Activated CD4-positive, alpha-beta T cell treated with anti-CD3 and anti-CD28 coated beads for 1 hour (primary cell): ENCODE measurements at places on chromosomes 1 and 21.

DNA sequence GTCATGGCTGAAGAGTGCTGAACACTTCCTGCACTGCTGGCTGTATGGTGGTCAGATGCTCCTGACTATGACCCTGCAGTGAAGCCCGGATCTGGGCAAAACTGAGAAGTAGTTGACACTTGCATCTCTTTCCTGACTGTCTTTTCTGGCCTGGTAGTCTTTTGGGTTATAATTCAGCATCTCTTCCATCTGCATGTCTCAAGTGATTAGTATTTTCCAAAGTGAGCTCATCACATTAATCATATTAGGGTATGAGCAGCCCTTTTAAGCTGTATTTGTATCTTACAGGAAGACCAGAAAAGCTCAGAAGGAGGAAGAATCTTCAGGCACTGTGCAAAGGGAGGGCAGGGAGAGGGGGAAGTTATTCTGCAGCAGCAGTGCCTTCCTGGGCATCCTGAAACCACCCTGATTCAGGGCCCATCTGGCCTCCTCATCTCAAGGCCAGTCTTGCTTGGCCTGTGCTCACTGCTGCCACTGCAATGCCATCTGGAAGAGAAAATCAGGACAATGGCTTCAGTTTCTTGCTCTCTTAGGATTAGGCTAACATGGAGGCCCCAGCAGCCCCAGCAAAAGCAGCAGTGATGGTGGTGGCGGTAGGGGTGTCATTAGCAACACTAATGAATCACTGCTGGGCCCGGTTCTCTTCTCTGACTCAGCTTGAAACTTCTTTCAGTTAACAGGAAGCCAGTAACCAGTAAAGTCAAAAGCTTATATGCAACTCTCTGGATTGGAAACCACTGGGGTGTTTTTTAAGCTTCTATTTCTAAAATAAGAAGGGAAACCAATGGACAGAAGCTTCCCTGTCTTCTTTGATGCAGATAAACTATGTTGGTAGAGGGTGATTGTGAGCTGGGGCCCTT lies 63.3 kb upstream of the WDR26 start:
- peak; percentile 34 for DNase-seq

DNA sequence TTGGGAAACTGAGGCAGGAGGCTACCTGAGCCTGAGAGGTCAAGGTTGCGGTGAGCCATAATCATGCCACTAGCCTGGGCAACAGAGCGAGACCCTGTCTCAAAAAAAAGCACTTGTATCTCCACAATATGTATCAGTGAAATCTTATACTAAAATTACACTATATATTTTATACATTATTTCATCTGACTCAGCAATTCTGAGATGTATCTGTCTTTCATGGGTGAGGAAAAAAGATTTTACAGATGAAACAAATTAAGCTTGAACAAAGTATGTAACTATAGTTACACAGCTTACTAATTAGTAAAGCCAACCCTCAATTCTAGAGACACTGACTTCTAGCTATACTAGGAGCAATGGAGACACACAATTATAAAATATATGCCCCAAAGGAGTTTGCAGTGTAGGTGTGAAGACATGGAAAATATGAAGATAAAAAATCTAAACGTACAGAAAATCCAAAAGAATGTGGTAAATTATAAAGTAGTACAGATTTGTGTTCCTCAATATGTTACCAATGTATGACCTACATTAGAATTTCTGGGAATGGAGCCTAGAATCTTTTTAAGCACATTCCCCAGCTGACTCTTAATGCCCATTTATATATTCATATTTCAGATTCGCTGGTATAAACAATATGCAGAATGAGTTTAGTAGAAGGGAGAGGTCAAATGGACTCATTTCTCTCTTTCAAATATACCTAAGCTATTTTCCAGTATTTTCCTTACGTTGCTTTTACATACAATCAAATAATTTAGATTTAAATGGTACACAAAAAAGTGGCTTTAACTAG lies 14.6 kb downstream of the GTF2B start:
- no peak for DNase-seq

DNA sequence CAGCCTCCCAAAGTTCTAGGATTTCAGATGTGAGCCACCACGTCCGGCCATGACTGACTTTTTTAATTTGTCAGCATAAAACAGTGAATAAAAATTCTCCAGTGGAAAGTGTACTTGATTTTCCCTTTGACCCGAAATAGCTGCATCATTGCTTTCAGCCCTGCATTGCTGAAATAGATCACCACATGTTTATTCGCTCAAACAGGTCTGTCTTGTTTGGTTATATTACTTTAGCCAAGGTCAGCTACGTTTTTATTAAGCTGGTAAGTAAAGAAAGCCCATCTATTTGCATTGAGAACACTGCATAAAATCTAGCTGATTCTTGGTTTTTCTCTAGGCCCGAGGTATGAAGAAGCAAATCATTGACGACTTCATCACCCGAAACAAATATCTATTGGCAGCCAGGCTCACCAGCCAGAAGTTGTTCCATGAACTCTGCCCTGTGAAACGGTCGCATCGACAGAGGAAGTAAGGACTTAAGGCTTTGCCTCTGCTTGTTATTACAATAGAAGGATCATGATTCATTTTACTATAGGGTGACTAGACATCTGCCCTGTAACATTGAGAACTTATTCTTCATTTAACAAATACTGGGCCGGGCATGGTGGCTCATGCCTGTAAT lies 25.6 kb downstream of the AGMAT start:
- DNase-seq = no peak

- no peak for DNase-seq
These were observed 35.7 kb upstream of the USP1 start for GRCh38 chr1:62401034-62401760.

DNA sequence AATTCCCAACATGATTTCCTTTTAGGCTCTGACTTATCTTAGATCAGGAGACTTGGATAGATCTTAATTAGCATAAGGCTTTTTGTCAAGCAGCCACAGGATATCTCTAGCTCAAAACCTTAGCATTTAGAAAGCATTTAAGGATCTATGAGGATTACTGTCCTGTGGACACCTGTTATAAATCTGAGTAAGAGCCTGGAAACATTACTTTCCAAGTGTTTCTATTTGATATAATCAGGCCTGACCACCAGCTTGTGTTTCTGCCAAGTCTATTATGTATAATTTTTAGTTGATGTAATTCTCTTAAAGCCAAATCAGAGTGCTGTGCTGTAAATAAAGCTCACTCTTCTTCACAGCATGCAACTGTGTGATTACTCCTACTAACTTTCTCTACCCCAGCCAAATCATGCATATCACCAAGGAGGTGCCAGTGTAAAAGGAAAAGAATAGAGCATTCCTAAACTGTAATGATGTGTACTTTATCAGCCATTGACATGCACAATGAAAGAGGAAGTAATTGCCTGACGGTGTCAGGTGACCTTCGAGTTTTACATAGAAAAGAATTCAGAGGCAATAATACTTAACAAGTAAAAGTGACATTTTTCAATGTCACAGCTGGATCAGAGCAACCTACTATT lies 309.9 kb upstream of the PRMT6 start:
- DNase-seq = no peak

DNA sequence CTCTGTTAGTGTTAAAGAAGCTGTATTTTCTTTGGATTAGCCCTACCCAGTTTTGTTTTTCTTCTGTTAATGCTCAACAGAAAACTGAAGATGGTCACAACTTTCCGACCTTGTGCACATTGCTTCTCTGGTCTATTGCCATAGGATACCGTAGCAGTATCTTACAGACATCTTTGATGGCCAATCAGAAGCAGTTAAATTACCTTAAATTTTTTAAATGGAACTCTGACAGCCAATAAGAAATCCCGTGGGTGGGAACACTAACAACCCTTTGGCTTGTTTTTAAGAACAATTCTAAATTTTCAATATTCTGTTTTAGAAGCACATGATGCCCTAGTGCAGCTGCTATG lies 17.2 kb downstream of the NFYC start:
- DNase-seq = no peak

DNA sequence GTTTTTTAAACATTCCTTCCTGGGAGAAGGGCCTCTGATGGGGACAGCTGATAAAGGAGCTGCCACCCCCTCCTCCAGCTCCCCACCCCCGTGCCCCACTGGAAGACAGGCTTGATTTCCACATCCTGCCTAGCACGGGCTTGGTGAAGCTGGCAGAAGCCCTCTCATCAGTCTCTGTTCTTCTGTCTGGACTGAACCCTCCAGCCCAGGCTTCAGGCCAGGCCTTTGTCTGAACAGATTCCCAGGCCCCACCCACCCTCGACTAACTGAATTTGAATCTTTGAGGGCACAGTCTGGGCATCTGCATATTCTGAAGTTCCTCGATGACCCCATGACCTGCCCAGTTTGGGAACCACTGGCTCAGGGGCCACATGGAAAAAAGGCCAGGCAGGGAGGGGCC lies 75.3 kb downstream of the CD58 start:
- no peak for DNase-seq

GRCh38 chr1:85091671-85092280 lies 43.5 kb upstream of the MCOLN3 start:
- no peak for DNase-seq

- no peak for DNase-seq
These were observed 116.5 kb upstream of the JUN start for GRCh38 chr1:58900396-58900795.

GRCh38 chr1:209844695-209845407 lies 17.1 kb downstream of the UTP25 start:
- DNase-seq = no peak

DNA sequence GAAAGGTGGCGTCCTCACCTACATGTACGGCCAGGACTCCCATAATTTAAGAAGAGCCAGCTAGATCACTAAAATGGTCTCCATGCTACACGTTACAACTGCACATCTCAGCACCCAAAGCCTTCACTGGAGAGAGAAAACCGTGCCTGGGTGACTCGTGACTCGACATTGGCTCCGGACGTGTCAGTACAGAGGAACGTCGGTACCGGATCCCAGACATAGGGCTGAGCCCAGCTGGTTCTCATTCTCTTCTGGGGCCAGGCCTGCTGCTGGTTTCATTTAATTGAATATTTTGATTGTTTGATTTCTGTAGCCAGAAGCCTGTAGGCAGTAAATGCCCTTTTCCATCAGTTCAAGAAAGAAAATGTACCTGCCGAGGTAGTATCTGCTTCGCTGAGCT lies 93.1 kb downstream of the HHIPL2 start:
- no peak for DNase-seq

- no peak for DNase-seq
These were observed 13.2 kb upstream of the SLC41A1 start for GRCh38 chr1:205826016-205826806.

DNA sequence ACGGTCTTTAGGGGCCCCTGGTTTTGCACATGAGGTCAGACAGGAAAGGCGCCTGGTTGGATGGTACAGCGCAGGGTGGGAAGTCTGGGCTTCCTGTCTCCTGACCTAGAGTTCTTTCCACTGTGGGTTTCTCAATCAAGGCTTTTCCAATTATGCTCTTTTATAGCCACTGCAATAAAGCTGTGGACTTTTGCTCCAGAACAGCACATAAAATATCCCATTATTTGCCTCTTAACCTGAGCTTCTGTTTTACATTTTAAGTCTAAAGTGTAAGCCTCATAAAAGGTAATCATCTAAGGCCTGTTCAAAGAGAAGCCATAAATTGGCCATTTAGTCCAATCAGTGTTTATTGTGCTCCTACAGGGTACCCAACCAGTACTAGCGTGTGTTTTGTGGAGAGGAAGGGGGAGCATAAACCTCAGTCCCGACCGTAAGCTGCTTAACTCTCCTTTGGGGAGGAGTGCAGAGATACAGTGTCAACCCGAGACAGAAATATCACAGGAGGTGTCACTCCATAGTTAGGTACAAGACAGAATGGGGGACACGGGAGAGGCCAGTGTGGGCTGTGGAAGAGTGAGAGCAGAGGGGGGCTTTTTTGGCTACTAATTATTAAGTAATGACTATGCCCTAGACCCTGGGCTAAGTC lies 270.0 kb downstream of the TRABD2B start:
- no peak for DNase-seq

DNA sequence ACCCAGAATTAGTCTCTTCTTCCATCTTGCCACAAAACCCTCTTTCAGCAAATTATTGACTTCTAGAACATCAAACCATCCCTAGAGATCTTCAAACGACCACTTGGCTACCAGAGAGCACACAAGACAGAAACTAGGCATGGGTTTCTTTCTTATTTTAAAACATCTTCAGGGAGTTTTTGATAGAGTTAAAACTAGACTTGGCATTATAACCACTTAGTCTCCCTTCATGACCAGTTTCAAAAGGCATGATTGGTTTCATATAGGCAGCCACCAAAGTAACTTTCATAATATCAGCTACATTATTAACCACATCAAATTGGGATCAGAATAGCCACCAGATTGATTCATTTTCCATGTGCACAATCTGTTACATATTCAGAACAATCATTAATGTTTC lies 368.4 kb upstream of the GREM2 start:
- DNase-seq = no peak

GRCh38 chr1:207933205-207933800 lies 22.4 kb upstream of the CD34 start:
- no peak for DNase-seq

DNA sequence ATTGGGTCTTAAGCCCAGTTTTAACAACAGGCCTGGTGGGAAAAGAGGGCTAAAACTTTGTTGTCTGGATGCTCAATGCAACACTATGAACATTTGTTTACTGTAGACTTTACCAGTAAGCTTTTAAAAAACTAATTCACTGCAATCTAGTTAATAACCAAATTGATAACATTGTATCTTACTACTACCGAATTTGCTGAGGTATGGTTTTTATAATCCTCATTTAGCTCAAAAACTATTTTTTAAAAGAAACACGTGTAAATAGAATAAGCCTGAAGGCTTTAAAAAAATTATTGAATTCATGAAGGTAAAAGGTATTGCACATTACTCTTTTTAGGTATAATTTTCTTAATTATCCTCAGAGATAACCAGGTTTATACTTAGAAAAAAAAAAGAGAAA lies 500.6 kb downstream of the RWDD3 start:
- no peak for DNase-seq

- no peak for DNase-seq
These were observed 36.3 kb upstream of the MYOCOS start for GRCh38 chr1:171585715-171586114.

DNA sequence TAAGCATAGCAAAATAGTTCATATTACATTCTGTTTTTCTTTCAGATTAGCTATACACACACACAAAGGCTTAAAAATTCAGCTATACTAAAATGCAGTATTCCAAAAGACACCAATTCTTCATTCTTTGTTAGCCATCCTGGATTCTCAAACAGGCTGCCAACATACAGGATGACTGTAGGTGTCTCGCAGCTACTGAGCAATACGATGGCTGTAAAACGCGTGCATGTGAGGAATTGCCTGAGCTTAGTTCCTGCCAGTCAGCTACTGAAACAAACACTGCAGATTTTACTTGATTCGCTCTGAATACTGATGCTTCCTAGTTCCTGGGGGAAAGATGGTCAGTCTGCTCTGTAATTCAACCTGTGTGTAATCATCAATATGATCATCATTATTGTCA lies 24.7 kb upstream of the HMGN1 start:
- DNase-seq = no peak
